Heart right ventricle (tissue), 16 donors: ENCODE measurements at places on chromosomes 5 and 9. TPM values are rescaled to one million over a fixed set of nuclear protein-coding genes. Genes with fewer than 3 reads are reported as not detected.

HAVCR1 gene
- not detected for total RNA-seq

SPINK6 gene
- not detected for total RNA-seq

CLIC3 gene
- total RNA-seq = 3.0 TPM

GRCh38 chr9:83280268-83280667 lies 217.3 kb upstream of the RASEF start:
- DNase-seq = no peak

DNA sequence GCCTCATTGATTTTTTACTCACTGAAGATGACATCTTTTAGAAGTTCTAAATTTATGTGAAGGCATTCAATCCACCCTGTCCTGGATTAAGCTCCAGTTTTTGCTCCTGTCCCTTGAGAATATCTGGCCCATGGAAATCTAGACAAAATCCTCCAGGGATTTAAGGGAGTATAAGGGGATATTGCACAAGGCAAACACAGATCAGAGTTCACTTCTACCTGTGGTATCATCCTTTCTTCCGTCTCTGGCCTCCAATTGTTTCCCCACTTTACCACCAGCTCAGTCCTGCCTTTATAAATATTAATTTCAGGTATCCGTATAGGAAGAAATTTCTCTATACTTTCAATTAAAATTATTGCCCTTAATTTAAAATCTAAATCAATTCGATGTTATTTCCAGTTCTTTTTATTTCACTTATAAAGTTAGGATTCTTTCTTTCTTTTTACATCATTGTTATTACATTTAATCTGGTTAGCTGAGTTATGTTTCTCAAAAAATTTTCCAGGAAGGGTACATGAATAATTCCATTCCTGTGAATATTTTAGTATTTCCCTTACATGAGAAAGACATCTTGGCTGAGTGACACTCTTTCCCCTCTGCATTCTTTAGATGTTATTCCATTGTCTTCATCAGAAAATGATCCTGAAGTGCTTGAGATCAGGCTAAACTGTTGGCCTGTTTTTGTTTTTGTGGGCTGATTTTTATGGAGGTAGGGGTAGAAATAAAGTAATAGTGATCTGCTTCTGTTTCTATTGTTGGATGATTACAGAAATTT lies 194.3 kb upstream of the MAP3K1 start:
- DNase-seq = no peak
